Activated CD4-positive, alpha-beta T cell treated with anti-CD3 and anti-CD28 coated beads, Interleukin-2, amount 50 U/mL, for 48 hours (primary cell): ENCODE measurements at places on chromosomes 2 and 18.

- no peak for DNase-seq
Observed at GRCh38 chr2:117775703-117776219, 38.7 kb upstream of the DDX18 start.

DNA sequence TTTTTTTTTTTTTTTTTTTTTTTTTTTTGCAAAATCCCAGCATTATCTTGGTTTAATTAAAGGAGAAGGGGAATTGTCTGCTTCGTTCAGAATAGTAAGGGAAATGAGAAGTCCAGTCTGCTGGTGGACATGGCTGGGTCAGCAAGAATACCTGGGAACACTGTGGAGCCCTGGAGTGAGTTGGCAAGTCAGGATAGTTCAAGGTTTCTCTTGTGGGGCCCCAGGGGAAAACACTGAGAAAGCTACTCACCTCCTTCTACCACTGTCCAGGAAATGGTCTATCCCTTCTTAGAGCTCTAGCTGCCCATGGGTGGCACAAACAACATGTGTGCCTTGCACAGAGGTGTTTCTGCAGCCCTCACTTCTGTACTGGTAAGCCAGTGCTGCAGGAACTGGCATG, 169.1 kb upstream of the SIX2 start:
- no peak for DNase-seq

- no peak for DNase-seq
Observed at GRCh38 chr2:5083402-5083801, 608.8 kb upstream of the SOX11 start.

DNA sequence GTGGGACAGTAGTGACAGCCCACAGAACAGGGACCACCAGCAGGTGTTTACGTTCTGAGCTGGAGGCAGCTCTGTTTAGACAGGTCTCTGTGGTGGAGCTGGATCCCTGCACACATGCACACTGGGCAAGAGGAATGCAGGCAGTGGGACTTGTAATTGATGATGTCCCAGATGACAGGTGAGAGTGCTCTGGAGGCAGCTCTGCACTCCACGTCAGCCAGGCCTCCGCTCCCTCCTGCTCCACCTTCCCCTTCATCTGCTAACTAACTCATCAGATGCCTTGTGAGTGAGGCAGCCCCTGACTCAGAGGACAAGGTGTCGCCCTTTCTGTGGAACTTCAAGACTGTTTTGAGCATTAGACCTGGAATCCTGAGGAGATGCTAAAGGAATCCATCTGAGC, 53.2 kb downstream of the SH3YL1 start:
- no peak for DNase-seq

DNA sequence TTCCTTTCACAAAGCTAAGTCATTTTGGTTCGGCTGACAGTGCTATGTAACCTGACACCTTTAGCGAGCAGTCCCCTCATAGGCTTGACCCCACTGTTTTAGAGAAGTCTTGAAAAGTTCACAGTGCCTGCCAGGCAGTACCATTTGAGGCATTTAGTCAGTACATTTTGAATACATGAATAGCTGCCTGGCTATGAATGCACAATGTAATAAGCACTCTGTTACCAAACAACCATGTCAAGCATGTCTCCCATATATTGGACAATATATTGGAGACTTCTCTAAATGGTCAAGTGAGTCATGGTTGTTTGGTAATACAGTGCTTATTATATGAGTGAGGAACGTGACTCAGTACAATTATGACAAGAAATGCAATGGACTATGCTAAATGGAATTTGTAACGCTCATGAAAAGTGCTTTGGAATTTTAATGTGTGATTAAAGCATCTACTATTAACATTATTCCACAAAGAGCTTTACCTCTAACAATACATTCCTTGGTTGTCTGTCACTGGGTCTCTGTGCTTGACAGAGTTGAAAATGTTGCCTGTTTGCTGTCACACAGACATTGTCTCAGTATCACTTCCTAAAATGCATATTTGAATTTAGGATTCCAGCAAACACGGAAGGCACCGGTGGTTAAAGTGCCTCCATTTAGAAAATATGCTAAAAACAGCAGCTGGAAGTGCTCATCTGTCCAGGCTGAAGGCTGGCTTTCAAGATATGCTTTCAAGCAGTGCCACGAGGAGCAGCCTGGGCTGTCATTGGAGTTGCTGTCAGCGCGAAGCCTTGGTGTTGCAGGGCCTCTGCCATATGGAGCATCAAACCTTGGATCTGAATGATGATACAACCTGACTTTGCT, 458.6 kb downstream of the FBXO15 start:
- no peak for DNase-seq

- DNase-seq = no peak
Observed at GRCh38 chr2:172836347-172836821, 100.7 kb downstream of the RAPGEF4 start.

DNA sequence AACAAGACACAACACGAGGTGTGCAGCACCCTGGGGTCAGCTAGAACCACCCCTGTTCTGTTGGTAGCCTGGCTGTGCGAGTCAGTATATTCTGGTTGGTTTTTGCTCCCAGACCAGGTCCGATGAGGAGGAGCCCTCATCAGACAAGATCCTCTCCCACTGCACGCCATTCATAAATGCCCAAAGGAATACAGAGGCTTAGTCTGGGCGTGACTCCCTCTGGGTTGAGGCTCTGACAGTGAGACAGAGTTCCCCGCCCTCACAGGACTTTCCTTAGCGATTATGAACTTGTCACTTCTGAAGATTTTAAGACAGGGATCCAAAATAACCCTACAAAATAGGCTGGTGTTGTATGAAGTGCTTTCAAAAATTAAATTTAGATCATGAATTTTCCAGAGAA, 85.5 kb upstream of the MC2R start:
- DNase-seq = no peak

GRCh38 chr18:70074116-70074515, 126.4 kb upstream of the CD226 start:
- DNase-seq = no peak
